ENCODE measurements at places on chromosomes 3 and 15.

DNA sequence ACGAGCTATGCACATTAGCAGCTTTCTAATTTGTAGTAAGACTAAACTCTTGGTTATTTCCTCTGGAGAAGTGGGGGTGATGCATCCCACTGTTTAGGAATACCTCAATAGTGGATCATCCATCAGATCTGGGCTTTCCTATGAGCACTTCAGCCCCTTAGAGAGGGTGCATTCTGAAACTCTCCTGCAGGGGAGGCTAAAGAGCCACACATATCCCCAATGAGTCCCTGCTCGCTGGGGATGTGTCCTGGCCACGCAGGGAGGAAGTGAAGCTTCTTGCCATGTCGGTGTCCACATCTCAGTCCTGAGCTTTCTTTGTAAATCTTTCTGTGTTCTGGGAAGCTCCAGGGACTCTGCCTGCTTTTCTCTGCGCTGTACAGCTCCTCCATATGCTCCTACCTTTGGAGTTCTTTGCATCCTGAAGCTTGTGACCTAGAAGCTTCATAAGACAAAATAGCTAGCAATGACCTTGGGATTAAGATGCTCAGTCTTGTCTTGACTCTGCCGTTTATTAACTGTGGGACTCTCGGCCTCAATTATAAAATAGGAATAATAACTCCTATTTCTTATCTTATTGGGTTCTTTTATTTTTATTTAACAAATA is 28.3 kb upstream of the MASP1 start:
- peak; percentile 47 for DNase-seq

- no peak for DNase-seq
These were observed 389.3 kb upstream of the ADAMTS9 start for GRCh38 chr3:65077124-65077523.

- DNase-seq = no peak
These were observed 32.6 kb upstream of the KLF13 start for GRCh38 chr15:31294067-31294466.

- DNase-seq = no peak
These were observed 2.0 kb upstream of the RPUSD2 start for GRCh38 chr15:40567111-40567510.

GRCh38 chr3:193710286-193711165 is 117.5 kb downstream of the OPA1 start:
- no peak for DNase-seq
